WTC11 (cell line): ENCODE measurements at places on chromosomes 13 and 19.

DNA sequence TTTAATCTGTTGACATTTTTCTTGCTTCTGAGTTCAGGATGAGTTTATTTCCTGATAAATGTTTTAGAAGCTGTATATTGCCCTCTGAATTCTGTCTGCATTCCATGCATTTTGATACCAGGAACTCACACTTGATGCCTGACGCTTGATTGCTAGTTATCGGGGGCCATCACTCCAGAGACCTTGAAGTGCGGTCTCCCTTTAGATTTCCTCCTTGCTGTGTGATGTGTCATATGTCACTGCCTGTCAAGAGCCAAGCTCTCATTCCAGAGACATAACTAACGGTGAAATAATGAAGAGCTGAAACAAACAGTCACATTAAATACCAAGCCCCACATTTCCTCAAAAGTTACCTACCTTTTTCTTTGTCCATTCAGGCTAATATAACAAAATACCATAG, 155.5 kb downstream of the TNFSF13B start:
- no peak for DNase-seq

DNA sequence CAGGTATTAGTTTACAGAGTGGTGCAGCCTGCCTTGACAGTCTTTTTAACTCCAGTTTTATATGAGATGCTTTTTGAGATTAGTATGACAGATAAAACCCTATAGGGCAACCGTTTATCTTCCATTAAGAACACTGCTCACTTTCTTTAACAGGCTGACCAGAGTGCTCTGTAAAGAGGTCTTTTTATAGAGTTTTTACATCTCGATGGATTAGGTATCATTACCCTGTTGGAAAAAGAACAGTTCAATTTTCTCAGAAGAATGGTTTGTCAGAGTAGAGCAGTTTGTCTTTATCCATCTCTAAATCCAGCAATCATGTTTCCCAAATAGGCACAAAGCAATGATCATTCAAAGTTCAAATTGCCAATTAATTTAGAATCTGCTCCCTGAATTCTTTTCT, 395.2 kb upstream of the ARGLU1 start:
- DNase-seq, result no peak

DNA sequence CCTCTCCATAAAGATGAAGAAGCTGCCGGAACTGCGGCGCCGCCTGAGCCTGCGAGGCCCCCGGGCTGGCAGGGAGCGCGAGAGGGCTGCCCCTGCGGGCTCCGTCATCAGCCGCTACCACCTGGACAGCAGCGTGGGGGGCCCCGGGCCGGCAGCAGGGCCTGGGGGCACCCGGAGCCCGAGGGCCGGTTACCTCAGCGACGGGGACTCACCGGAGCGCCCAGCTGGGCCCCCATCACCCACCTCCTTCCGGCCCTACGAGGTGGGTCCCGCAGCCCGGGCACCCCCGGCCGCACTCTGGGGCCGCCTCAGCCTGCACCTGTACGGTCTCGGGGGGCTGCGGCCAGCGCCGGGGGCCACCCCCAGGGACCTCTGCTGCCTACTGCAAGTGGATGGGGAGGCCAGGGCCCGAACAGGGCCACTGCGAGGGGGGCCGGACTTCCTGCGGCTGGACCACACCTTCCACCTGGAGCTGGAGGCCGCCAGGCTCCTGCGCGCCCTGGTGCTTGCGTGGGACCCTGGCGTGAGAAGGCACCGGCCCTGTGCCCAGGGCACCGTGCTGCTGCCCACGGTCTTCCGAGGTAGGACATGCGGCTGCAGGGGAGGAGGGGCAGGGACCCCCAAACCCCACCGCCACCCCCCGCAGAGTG, 2.7 kb downstream of the SYDE1 start:
- DNase-seq, result no peak

DNA sequence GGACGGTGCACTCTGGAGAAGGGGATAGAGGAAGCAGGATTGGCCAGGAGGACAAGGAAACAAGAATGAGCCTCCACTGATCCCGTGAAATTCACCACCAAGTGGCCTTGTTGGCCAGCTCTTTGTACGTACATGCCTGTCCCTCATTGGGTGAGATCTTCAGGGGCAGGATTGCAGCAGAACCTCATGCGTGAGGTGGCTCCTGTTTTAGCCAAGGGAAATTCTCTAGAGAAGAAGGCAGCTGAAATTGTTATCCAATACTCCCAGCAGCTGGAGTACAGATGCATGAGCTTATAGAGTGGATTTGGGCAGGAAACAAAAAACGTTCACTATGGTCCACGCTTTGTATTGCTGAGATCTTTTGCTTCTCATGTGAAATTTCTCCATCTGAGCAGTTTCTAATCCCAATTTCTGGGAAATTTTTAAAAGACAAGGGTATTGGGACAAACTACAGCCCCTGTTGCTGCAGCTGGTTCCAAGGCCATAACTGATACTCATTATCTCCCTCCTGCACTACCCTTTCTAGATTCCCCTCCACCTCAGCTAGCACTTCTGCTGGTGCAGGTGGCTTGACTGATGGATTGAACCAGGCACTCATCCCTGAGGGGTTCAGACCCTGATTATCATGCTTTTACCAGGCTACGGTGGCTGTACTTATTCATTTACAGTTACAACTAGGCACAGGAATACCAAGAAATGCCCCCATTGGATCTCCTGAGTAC, 3.9 kb upstream of the RNF6 start:
- DNase-seq, result no peak

DNA sequence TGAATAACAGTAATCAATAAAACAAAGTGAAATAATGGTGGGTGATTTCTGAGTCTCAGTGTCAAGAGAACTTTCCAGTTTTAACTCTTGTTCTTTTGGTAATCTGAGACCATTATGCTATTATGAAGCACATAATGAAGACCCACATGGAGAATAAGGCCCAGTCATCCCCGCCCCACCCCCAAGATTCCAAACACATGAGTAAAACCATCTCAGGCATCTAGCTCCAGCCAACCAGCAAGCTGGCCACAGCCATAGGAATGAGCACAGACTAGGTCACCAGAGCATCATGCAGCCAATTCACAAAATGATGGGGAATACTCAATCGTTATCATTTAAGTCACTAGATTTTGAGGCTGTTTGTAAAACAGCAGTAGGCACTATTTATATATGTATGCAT, 1769.0 kb upstream of the PCDH20 start:
- peak; percentile 62 for DNase-seq

- DNase-seq, result no peak
These were observed 181.4 kb upstream of the TUBA3C start for GRCh38 chr13:19362946-19363510.

DNA sequence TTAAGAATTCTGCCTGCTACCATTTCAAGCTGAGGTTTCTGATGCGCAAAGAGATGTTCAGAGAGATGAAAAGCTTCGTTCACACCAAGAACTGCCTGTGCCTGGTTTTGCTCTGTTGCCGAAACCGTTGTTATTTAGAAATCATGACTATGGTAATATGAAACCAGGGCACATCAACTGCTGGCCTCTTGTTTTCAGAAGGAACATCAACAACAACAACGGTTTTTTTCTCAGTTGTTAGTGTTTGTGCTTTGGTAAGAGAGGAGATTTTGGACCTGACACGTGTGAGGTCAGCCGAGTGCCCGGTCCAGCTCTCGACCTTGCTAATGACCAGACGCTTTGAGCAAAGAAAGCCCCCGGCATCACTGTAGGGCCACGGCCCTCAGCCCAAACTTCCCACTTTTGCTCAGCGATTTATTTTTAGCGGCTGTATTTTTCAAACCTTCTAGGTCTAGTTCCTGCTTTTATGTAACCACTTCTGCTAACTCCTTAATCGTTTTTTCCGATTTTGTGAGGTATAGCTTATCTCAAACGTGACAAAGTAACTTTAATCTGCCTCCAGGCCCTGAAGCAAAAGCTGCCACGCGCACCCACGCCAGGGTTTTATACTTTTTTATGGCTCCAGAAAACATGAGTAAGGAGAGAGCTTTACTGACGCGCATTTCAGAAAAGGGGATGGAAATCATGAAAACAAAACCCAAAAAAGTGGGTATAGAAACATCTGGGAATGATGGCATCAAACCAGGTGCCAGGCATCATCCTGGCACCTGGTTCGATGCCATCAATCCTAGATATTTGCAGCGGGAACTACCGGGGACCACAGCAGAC, 42.0 kb downstream of the KLF2 start:
- no peak for DNase-seq

- DNase-seq, result no peak
These were observed 277.5 kb upstream of the SOX1 start for GRCh38 chr13:111789420-111789819.

DNA sequence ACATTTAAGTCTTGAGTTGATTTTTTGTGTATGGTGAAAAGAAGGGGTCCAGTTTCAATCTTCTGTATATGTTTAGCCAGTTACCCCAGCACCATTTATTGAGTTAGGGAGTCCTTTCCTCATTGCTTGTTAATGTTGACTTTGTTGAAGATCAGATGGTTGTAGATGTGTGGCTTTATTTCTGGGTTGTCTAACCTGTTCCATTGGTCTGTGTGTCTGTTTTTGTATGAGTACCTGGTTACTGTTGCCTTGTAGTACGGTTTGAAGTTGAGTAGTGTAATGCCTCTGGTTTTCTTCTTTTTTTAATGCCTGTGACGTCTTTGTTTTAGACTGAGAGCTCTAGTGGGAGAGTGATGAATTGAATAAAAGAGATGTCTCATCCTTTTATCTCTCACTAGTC, 83.2 kb downstream of the NBEA start:
- DNase-seq, result no peak

DNA sequence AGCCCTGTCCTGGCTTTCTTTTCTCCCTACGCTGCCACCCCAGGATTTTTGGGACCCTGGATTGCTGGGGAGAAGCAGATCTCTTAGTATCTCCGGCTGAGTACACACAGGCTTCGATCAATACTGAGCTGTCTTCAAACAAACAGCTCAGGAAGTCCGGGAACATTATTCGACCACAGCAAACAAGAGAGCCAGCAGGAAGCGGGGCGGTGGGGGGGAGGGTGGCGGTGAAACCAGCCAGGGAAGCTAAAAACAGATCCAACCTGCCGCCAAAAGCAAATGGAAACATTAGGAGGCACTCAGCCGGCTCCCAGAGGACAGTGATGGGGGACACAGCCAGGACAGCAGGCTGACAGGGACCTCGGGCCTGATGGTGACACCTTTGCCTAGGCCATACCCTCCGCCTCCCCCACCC, 12.2 kb upstream of the BCAM start:
- DNase-seq, result no peak

DNA sequence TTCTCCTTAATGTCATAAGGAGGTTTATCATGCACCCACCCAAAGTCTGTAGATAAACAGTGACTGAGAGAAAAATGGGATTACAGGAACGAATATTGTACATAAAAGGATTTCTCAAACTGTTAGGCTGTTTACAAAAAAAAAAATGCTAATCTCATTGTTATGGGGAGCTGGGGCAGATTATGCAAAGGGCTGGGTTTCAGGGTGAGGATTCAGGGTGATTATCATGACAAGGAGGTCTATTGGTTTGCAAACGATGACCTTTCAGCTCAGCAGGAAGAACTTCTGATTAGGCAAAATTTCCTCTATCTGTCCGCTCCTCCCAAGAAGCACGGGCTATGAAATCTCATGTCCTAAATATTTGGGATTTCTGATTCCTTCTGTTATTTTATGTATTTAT, 41.4 kb downstream of the NLRP12 start:
- DNase-seq, result peak; percentile 26

DNA sequence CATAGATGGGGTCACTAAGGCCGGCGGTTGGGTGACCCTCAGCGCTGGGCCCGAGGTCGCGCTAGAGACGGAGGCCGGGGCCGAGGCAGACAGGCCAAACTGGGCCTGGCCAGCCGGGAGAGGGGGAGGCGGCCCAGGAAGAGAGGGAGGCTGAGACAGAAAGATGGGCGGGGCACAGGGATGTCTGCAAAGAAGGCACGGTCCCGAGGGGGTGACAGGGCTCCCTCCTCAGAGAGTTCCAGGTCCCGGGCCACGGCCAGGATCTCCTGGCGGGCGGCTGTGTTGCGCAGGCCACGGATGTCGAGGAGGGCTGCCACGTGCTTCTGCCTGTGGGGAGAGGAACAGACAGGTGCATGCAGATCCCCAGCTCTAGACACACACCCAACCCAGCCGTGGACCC, 32.2 kb downstream of the EXOC3L2 start:
- DNase-seq, result no peak

GRCh38 chr19:6228551-6229215, 51.1 kb downstream of the MLLT1 start:
- DNase-seq, result no peak

DNA sequence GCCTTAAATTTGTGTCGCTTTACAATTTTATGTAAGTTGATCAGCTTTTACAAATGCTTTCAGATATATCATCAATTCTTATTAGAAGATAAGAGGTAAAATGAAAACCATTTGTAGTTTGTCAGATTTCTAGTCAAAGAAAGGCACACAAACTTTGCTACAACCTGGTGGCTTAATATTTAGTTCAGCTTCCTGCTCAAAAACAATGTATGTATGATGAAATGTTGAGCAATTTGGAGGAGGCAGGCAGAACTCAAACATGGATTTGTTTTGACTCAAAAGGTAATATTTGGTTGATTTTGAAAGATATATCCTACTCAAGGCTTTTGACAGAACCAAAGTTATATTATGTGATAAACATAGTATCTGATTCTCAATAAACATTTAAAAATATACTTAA, 24.2 kb downstream of the NEK5 start:
- DNase-seq, result no peak

DNA sequence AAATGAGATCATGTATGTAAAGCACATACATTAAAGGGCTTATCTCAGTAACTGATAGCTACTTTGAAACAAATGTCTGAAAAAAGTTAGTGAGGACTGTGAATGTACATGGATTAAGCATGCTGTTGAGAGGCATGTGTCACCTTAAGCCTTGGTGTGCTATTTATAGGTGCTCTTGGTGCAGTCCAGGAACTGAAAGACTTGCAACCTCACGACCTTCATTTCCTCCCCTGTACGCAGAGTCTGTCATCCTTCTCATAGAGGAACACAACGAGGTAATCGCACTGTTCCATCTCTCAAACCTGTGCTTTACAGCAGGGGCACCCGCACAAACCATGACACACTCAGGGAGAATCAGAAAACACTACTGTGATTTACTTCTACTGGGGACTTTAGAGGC, 65.6 kb downstream of the UFM1 start:
- DNase-seq, result no peak

- no peak for DNase-seq
These were observed 36.5 kb downstream of the KL start for GRCh38 chr13:33052506-33053280.

GRCh38 chr19:12967907-12968306, 1.5 kb upstream of the DAND5 start:
- DNase-seq, result no peak

DNA sequence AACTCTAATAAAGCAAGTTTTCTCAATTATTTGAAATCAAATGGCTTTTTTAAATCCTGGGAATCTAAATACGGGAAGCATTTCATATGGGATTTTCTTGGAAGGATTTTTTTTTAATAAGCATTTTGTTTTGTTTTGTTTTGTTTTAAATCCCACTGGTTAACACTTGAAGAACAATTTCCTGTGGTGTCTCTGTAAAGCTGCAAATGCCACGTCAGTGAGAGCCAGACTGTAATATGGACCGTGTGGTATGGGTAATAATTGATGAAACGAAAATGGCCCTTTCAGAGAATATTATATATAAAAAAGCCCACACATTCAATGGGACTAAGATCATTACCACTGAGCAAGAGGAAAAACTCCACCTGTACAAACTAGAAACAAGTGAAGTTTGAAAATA, 33.9 kb upstream of the MIR17HG start:
- DNase-seq, result no peak
